Camera-type eye (tissue), 1 donor: ENCODE measurements at places on chromosomes 16 and 17. TPM values are rescaled to one million over a fixed set of nuclear protein-coding genes. Genes with fewer than 3 reads are reported as not detected.

Gene SLC52A1
- total RNA-seq = not detected

Gene CBLN1
- total RNA-seq = 6.8 TPM

Gene ADAM11
- 19.4 TPM for total RNA-seq

Gene CCL8
- 0.33 TPM for total RNA-seq

Gene KCNJ18
- not detected for total RNA-seq

Gene CA4
- total RNA-seq = 10.4 TPM

Gene KRT15
- total RNA-seq = 80.3 TPM

Gene SDR42E2
- not detected for total RNA-seq
